Activated CD4-positive, alpha-beta T cell treated with anti-CD3 and anti-CD28 coated beads, Interleukin-2, amount 50 U/mL, for 4 hours (primary cell): ENCODE measurements at places on chromosomes 3 and 15.

- no peak for DNase-seq
These were observed 87.8 kb downstream of the ASB7 start for GRCh38 chr15:100690032-100690794.

- no peak for DNase-seq
These were observed 10.0 kb upstream of the CHRNB4 start for GRCh38 chr15:78651007-78651406.

- DNase-seq: no peak
These were observed 664.4 kb upstream of the CBLB start for GRCh38 chr3:106533093-106533787.

- DNase-seq: no peak
These were observed 129.5 kb downstream of the ATP8B4 start for GRCh38 chr15:49989498-49989897.

DNA sequence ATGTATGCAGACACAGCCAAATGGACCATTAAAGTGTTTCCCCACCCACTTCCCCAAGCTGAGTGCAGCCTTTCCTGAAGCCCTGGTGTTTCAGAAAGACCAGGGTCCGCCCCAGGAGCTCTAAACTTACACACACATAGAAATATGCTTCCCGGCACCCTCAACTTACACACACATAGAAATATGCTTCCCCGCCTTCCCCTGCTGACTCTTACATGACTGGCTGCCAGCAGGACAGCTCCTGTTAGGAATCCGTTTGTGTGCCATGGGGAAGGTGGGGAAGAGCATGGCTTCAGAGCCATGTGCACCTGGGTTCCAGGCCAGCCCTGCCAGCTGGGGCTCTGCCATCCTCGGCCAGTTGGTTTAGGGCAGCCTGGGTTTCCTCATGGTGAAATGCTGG, 3.6 kb downstream of the CLEC3B start:
- no peak for DNase-seq

DNA sequence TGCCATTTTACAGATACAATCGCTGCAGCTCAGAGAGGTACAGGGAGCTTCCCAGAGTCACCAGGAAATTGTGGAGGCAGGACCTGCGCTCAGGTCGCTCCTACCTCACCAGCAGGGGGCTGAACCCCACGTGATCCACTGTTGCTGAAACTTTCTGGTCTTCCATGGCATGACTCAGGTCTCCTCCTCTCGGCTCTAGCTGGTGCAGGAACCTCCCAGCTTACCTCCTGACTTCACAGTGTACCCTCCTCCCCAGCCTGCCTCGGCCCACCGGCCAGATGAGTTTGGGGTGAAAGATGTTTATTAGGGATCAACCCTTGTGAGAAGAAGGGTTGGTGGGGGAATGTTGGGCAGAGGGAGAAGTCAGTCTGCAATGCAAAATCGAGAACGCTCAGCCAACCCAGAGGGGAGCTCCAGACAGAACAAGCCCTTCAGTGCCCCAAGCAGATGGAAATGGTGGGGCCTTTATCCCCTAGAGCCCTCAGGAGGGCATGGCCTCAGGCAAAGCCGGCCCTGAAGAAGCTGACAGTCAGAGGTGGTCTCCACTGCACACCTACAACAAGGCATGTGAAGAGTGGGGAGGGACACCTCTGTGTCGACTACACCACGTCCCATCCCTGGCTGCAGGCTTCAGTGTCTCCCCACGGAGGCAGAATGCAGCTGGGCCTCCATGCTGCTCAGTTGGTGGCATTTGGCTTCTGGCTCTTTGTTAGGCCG, 118.6 kb upstream of the PRR20G start:
- DNase-seq: no peak

DNA sequence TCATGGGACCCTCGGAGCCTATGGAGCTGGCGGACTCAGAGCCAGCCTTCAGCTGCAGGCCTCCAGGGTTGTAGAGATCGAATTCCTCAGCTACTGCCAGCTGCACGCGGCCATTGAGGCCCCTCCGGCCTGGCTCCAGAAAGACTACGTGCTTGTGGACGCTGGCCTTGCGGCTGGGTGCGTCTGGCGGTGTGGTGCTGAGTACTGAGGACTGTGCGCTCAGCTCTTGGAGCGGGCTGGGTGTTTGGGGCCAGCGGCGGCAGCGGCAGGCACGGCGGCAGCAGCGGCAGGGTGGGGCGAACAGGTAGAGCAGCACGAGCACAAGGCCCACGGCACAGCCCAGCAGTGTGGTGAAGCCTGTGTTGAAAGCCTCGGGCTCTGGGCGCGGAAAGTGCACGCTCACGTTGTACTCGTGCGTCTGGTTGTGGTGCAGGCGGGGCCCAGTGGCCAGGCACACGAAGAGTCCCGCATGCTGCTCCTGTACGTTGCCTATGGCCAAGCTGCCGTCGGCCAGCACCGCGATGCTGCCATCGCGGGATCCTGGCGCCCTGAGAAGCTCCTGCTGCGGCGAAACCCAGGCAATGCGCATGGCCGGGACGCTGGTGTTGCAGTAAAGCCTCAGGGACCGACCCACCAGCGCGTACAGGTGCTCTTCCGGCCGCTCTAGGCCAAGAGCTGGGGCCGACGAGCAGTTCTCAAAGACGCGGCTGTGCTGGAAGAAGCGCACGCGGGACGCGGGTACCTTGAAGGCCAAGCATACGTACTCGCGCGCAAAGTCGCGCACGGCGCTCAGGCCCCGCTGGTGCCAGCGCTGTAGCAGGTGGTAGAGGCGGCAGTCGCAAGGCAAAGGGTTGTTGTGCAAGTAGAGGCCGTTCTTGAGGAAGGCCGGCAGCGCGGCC, 1.3 kb downstream of the AMIGO3 start:
- no peak for DNase-seq

- DNase-seq: no peak
These were observed 150.5 kb downstream of the MECOM start for GRCh38 chr3:169512991-169513390.

- DNase-seq: no peak
These were observed 86.7 kb upstream of the ANKRD34C start for GRCh38 chr15:79195802-79196201.

- DNase-seq: no peak
These were observed 3.2 kb downstream of the PFKFB4 start for GRCh38 chr3:48553361-48553760.

DNA sequence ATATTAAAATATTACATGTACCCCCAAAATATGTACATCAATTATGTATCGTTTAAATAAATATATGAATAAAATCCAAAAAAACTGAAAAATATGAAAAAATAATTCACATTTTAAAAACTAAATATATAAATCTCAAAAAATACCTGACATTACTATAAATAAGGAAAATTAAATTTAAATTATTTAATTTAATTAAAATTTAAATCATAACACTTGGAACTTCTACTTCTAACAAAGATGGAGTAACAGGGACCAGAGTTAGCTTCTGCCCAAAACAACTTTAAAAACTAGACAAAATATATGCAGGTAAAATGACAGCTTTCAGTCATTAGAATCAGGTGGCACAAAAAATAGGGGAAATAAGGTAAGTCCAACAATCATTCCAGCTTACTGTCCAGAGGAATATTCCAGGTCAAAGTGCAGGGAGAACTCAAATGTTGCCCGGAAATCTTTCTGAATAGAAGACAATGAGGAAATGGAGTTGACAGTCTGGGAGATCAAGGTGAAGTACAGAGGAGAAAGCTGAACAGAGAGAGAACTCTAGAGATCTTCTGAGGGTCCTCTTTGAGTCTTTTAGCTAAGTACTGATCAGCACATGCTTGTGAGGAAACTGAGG, 207.7 kb upstream of the ATP11B start:
- no peak for DNase-seq

GRCh38 chr3:153334558-153334957, 172.5 kb downstream of the RAP2B start:
- DNase-seq: no peak

DNA sequence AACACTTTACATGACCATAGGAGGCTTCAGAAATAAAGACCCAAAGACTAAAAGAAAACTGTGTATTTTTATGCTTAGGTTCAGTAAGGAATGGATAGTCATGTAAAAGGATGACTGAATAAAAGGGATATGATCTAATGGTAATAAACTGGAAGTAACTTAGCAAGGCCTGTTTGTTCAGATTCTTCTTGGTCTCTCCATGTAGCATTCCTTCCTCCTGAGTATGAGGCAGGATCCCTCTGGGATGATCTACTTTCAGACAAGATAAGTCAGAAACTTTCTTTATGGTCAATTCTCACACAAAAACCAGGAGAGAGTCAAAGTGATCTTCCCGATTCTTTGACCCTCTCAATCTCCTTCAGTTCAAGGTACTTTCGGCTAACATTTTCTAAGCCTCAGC, 340.8 kb upstream of the DCBLD2 start:
- no peak for DNase-seq

- no peak for DNase-seq
These were observed 25.6 kb downstream of the SLC7A14 start for GRCh38 chr3:170560296-170560695.

DNA sequence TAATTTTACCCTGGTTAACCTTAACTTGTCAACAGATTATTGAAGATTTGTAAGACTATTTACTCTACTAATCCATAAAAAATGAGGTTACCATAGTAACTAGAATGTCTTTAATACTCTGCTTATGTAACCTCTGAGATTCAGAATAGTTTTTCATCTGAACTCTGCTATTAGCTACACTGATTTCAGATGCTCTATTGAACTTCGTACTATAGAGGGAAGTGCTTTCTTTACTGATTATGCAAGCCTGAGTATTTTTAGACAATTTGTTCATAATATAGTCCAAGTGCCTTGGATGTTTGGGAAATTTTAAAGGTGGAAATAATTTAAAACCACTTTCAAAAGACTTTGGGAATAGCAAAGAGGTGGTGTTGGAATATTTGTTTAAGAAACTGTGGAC, 107.9 kb upstream of the GBE1 start:
- no peak for DNase-seq

DNA sequence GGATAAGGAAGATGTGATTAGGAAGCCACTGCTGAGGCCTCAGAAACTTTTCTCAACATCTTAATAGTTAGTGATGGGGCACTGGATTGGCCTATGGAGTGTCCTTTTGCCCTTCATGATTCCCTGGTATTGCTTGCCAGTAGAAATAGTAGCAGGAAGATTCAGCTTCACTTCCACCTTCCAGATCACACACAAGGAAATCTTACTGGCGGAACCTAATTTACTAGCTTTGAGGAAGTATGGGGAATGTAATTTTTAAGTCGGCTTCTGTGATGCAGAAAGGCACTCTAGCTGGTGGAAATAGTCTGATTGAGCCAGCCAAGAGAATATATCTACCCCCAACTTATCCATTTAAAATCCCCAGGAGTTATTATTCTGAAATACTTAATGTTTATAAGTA, 46.5 kb downstream of the LPP start:
- DNase-seq: no peak

DNA sequence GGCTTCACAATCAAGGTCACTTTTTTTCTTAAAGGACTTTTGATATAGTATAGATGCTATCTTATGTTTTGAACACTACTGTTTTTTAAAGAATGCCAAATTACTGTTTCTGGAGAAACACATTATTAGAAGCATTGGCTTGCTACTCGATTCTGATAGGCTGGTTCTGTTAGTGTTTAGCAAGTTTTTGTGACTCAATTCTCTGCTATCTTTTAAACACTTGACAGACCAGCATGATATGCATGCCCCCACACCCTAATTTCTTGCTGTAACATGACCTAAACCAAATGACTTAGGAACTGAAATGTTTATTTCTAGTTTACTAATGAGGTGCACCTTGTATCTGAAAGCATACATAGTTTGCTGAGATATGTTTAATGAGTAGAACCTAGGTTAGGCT, 5.5 kb upstream of the IL20RB start:
- DNase-seq: no peak

DNA sequence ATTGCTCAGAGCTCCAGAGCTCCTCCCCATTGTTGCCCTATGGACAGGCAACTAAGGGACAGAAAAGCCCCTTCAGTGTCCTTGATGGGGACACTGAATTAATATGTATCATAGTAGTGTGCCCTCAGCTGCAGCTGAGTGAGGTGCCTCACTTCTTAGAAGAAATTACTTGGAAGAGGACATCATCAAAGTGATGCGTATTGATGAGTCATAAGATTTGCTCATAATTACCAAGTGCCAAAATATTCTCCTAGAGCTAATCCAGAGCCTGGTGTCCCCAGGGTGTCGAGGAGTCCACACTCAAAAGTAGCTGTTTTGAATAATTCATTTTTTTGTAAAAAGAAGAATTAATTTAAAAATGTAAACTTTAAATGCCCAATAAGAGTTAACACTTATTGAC, 200.7 kb upstream of the SEMA6D start:
- no peak for DNase-seq

- no peak for DNase-seq
These were observed 55.2 kb upstream of the HEG1 start for GRCh38 chr3:125110876-125111480.

GRCh38 chr3:78728406-78729145, 1039.2 kb downstream of the ROBO1 start:
- DNase-seq: no peak

- DNase-seq: no peak
These were observed 65.1 kb upstream of the EPHA3 start for GRCh38 chr3:89042236-89042835.

- no peak for DNase-seq
These were observed 139.4 kb downstream of the RPLP1 start for GRCh38 chr15:69591905-69592508.

DNA sequence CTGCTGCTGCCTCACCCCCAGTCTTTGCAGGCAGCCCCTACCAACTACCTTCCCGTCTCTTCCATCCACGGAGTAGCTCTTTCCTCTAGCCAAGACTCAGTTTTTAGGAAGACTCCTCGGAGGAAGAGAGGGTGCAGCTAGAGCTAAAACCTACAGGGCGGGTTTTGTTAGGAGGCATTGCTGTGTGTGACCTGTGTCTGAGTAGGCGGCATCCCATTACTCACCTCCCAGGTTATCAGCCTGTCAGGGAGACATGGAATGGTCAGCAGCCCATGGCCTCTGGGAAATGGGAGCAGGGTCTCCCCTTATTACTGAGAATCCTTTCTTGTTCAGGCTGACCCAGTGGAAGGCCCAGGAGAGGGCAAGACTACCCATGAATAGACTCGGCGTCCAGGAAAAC, 43.8 kb upstream of the FGD5 start:
- DNase-seq: no peak

DNA sequence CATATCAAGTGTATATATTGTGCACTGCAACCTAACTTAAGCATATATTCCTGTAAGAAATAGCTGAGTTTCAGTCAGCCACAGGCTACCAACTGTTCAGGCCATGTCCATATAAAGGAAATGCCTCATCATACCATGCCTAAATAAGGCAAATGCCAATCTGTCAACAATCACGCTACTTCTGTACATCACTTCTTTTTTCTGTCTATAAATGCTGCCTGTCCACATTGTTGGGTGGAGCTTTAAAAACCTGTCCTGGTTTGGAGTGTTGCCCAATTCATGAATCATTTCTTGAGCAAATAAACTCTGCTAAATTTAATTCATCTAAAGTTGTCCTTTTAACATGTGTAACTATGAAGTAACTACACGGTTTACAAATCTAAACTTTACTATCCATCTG, 1091.9 kb downstream of the NSUN3 start:
- no peak for DNase-seq

- no peak for DNase-seq
These were observed 37.0 kb downstream of the ETFA start for GRCh38 chr15:76274226-76274625.
